ENCODE measurements at places on chromosomes 5 and 9. TPM values are rescaled to one million over a fixed set of nuclear protein-coding genes. Genes with fewer than 3 reads are reported as not detected.

The ZDHHC11 gene
- 25.0 TPM for polyA plus RNA-seq

The KLF9 gene
- polyA plus RNA-seq = 3.0 TPM

GRCh38 chr5:6405591-6405990, 27.2 kb upstream of the MED10 start:
- DNase-seq = no peak

GRCh38 chr5:32165-32564, 59.8 kb upstream of the PLEKHG4B start:
- no peak for DNase-seq

GRCh38 chr5:6216471-6217075, 161.8 kb downstream of the MED10 start:
- DNase-seq = no peak
